ENCODE measurements at places on chromosomes 6 and 20.

GRCh38 chr6:144131248-144131709, 19.0 kb upstream of the STX11 start:
- no peak for DNase-seq

DNA sequence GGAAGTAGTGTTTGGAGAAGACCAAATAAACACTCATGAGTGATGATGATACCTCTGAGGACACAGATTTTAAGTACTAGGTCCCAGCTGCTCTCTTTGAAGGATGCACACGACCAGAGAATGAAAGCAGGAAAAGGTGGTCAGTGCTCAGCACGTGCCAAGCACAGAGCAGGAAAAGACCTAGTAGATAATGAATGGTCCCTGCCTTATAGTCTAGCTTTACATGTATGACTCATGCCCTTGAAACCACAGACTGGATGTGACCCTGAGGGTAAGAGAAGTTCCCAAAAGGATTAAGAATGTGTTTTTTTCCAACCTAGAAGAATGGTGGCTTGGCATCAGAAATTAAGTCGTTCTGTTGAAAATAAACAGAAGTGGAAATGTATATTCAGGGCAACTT, 2.8 kb upstream of the MC3R start:
- no peak for DNase-seq

DNA sequence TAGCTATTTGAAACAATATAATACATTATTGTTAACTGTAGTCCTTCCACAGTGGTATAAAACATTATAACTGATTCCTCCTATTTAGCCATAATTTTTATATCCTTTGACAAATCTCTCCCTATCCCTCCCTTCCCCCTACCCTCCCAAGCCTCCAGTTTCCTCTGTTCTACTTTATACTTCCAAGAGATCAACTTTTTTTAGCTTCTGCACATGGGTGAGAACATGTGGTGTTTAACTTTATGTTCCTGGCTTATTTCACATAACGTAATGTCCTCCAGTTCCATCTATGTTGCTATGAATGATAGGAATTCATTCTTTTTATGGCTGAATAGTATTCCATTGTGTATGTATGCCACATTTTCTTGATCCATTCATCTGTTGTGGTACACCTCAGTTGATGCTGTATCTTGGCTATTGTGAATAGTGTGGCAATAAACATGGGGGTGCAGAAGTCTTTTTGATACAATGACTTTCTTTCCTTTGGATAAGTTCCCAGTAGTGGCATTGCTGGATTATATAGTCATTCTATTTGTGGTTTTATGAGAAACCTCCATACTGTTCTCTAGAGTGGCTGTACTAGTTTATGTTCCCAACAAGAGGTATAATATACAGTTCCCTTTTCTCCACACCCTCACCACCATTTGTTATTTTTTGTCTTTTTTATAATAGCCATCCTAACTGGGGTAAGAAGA, 205.0 kb downstream of the KCNQ5 start:
- DNase-seq, result no peak

GRCh38 chr6:116385921-116386320, 15.2 kb downstream of the DSE start:
- DNase-seq, result no peak

GRCh38 chr6:63573899-63574553, 1.7 kb downstream of the LOC128125822 start:
- peak; percentile 36 for DNase-seq

- DNase-seq, result no peak
Observed at GRCh38 chr6:170069611-170070010, 221.3 kb downstream of the DLL1 start.

DNA sequence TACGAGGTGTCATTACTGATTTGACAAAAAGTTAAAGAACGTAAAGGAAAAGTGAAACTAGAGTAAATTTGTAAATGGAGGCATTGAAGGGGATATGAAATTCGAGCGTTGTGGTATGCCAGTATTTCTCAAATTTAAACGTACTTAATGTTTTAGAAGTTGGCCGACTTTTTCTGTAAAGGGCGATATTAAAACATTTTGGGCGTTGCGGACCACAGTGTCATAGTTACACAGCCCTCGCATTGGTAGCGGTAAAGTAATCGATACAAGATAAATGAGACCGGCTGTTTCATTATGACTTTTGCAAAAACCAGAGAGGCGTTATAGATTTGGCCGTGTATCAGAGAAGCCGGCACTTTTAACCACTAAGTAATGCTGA, 39.6 kb downstream of the OR2B2 start:
- DNase-seq, result peak; percentile 73

GRCh38 chr6:2514965-2515543, 235.7 kb downstream of the MYLK4 start:
- DNase-seq, result no peak

- no peak for DNase-seq
Observed at GRCh38 chr6:54020334-54020733, 90.9 kb upstream of the MLIP start.

- DNase-seq, result no peak
Observed at GRCh38 chr6:87628881-87629280, 38.9 kb downstream of the ORC3 start.

DNA sequence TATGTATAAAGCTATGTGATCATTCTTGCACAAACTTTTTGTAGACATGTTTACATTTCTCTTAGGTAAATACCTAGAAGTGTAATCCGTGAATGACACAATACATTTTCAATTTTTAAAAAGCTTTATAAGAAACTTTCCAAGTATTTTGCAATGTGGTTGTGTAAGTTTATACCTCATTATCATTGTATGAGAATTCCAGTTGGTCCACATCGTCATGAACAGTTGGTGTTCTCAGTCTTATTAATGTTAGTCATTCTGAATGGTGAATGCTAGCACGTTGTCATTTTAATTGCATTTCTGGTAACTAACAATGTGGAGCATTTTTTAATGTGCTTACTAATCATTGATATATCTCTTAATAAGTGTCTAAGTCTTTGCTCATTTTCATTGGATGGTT, 116.5 kb upstream of the F13A1 start:
- no peak for DNase-seq

- no peak for DNase-seq
Observed at GRCh38 chr6:144029452-144029851, 21.4 kb upstream of the PLAGL1 start.

- DNase-seq, result no peak
Observed at GRCh38 chr6:170083236-170084051, 207.4 kb downstream of the DLL1 start.

- DNase-seq, result no peak
Observed at GRCh38 chr20:3814928-3815495, 5.3 kb upstream of the AP5S1 start.
